Left ventricle myocardium inferior (tissue), 1 donor: ENCODE measurements at places on chromosomes 5 and 9. TPM values are rescaled to one million over a fixed set of nuclear protein-coding genes. Genes with fewer than 3 reads are reported as not detected.

SMARCA2 gene
- total RNA-seq: 98.0 TPM

TMEM215 gene
- not detected for total RNA-seq

IL3 gene
- not detected for total RNA-seq

C1QTNF2 gene
- total RNA-seq: 1.4 TPM

PCDHAC2 gene
- 0.36 TPM for total RNA-seq

IFNK gene
- total RNA-seq: not detected

PROP1 gene
- not detected for total RNA-seq

MLANA gene
- not detected for total RNA-seq

PCDHB14 gene
- total RNA-seq: 1.9 TPM

MRPL22 gene
- total RNA-seq: 78.4 TPM
